Psoas muscle (tissue), 8 donors: ENCODE measurements at places on chromosomes 4 and X. TPM values are rescaled to one million over a fixed set of nuclear protein-coding genes. Genes with fewer than 3 reads are reported as not detected.

Gene NSG1
- total RNA-seq, result 0.50 TPM

DNA sequence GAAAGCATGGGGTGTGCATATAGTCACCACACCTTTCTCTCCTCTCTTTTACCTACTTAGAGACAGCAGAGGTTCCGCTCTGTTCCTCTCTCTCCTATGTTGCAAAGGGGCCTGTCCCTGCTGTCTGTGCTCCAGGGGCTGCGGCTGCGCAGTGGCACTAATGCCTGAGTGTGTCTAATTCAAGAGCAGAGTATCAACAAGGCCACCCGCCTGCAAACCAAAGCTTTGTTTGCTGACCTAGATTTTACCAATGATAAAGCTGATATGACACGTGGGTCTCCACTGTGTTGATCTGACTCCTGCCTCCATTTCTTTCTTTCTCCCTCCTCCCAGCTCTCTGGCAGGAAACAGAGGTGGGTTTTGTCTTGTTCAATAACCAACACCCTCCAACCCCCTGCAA, 74.9 kb downstream of the NSG1 start:
- DNase-seq, result peak; percentile 20

- no peak for DNase-seq
Observed at GRCh38 chrX:17737710-17737985, 355 bp downstream of the SCML1 start.

DNA sequence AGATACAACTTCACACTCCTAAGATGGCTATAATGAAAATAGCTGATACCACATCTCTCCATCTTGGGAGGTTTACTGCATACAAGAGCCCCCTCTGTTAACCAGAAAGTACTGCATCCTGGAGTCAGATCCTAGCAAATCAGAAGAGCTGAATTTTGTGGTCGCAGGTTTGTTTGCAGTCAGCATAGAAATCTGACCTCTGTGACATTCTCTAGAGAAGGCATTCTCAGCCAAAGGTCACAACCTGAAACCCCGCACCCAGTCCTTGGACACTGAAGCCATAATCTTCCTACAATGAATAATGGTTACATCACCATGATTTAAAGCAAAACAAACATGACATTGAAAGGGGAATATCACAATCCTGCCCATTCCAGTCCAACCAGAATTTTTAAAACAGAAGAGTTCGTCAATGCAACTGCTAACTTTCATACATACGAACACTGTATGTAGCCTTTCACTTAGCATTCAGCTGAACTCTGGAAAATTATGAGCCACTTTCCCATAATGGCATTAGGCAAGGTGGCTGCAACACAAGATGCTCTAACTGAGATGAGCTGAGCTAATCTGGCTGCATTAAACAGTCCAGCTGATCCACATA, 17.6 kb downstream of the HS6ST2 start:
- no peak for DNase-seq
